ENCODE measurements at places on chromosomes 2 and 18.

- DNase-seq: no peak
Observed at GRCh38 chr2:15069149-15069548, 436.6 kb downstream of the LRATD1 start.

DNA sequence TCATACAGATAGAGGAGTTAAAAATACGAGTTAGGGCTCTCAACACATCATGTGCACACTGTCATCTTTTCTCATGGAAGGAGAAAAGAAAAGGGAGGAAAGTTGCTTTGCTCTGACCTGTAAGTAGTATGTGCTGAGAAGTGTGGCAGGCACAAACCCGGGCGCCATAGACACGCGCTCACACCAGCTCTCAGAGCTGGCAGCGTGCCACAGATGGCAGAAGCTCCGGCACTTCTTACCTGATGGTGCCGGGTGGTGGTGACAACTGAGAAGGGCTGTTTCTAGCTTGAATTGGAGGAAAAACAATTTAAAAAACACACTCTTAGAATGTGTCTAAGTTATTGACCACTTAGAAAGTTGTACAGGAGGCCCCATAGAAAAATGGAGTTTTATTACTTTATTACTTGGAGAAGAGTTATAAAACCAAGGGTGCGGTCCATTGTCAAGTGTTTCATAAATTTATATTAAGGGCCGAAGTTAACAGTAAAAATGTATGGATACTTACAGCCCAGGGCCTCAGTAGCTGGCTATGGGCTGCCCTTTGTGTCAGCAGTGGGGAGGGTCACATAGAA, 92.2 kb downstream of the DPP4 start:
- no peak for DNase-seq

- no peak for DNase-seq
Observed at GRCh38 chr2:25250331-25251070, 82.1 kb upstream of the POMC start.

DNA sequence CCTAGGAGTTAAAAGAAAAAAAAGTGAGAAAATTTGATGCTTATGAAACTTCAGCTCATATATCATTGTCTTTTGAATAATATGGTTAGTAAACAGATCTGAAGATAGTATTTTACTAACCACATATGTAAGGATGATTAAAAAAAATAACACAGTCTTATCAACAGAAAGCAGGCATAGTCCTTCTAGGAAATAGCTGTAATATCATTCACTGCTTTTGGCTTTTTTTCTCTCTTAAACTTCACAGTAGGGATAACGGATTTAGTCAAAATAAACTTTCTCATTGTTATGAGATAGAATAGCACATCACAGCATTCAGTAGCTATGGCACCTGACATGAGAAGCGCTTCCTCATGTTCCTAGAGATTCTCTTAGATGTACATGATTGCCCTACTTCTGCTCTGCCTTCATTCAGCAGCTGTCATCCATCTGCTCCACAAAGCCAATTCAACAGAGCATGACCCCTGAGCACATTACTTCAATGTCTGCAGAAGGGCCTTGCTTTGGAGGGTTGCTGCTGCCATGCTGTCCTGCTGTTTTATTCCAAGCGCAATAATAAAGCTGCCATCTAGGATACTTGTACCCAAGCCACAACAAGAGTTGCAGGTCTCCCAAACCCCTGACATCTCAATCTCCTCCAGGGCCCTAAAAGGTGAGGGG, 67.0 kb downstream of the TTC21B start:
- DNase-seq: no peak

DNA sequence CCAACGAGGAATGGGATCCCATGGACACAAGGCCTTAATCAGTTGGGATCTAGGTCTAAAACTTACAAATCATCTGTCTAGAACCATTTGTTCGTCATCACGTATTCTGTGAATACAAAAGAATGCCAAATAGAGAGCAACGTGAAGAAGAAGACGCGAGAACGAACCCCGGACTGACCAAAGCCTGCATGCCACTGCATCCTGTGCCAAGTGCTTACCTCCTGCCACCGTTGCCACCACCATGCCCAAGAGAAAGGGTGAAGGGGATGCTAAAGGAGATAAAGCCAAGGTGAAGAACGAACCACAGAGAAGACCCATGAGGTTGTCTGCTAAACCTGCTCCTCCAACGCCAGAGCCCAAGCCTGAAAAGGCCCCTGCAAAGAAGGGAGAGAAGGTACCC, 30.2 kb downstream of the ITSN2 start:
- no peak for DNase-seq

DNA sequence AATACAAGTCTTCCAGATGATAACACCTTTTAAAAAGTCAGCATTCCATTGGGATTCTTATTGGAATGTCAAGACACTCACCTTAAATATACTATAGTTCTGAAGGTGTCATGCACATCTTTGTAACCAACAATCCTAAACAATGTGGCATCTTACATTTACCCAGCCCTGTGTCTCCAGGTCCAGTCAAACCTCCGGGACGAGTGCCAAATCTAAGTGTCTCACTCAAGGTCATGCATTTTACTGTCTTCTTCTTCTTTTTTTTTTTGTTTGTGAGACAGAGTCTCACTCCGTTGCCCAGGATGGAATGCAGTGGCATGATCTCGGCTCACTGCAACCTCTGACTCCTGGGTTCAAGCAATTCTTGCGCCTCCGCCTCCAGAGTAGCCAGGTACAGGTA, 206.9 kb upstream of the FAM98A start:
- no peak for DNase-seq

GRCh38 chr2:201320257-201320656, 36.9 kb downstream of the FLACC1 start:
- DNase-seq: no peak

- DNase-seq: no peak
Observed at GRCh38 chr2:26459991-26460612, 17.8 kb downstream of the OTOF start.

- DNase-seq: no peak
Observed at GRCh38 chr2:105396254-105397024, 2.4 kb downstream of the FHL2 start.

GRCh38 chr18:41134426-41134825, 820.6 kb upstream of the PIK3C3 start:
- DNase-seq: no peak

DNA sequence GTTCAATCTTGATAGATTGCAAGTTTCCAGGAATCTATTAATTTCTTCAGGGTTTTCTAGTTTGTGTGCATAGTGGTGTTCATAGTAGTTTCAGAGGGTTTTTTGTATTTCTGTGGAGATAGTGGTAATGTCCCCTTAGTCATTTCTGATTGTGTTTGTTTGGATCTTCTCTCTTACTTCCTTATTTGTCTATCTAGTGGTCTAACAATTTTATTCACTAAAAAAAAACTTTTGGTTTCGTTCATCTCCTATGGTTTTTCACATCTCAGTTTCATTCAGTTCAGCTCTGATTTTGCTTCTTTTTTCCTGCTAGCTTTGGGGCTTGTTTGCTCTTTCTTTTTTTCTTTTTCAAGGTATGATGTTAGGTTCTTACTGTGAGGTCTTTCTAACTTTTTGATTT, 94.5 kb downstream of the SNTG2 start:
- DNase-seq: no peak

DNA sequence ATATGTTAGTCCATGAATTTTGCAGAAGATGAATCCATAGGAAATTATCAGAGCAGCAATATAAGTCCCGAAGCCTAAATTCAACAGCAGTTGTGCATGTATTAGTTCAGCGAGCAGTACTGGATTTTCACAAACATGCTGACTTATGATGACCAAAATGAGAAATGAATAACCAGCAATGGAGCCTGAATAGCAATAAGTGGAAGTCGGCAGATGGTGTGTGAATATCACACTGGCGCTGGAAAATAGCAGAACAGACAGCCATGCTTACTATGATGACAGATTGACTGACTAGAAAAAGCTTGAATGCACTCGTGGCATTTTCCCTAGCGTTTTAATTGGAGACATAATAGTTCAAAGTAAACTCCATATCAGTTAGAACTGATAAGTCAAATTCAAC, 1114.5 kb downstream of the DSC3 start:
- DNase-seq: no peak

DNA sequence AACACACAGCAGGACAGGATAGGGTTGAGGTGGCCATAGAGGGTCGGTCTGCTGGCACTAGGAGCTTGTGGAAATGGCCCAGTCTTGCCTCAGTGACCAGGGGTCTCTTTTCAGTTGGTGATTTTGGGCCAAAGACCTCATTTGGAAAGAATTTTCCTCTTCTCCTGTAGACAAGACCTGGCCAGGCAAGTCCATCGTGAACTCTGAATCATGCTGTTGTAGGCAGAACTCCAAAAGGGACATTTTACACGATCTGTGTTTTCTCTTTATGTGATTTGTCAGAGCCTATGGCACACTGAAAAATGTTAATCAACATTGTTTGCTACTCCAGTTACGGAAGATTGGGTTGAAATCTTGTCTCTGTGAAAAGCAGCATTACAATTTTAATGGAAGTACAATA, 126.1 kb upstream of the PXDN start:
- no peak for DNase-seq

DNA sequence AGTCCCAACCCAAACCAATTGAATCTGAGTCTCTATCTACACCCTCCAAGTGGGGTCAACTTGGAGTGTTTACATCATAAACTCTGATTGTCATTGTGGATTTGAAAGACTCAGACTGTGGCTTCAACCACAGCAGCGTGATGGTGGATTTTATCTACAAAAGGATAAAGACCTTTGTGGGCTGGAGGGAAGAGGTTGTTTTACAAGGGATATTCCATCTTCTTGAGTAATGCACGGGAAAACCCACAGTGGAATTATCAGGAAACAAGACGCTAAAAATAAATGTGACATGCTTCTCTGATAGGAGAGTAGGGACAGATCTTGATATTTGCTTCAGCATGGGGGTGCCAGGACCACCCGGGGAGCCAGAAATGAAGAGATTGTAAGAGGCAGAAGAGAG, 93.5 kb downstream of the LPIN1 start:
- no peak for DNase-seq

DNA sequence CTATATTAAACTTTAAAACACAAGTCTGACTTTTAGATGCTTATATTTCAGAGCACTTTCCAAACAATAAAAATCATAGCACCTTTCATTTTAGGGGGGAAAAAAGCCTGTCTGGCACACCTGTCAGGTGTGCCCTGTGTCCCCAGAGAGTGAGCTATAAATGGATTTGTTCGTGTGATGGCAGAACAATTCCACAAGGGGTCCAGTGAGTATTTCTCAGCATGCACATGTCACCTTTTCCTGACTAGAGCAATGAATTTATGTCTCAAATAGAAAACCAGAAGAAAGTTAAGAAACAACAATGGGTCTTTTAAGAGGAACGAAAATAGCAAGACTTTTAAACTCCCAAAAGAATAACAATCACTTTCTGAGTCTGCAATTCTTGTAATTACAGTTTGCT, 55.9 kb downstream of the ACVR1C start:
- DNase-seq: no peak

DNA sequence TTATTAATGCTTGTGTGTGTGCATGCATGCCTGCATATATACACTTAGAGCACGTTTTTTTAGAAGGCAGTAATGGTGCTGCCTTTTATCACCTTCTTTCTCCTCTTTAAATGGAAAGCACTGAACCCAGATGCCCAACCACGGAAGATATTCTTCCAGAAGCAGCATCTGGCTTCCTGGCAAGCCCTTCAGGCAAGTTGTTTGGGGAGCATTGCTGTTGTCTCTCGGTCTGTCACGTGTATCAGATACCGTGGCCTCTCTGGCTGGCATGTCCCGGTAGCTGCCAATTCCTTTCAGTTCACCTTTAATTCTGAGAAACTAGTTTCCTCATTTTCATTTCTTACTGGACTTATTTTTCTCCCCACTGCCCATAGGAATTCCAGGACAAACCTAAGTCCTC, 587.8 kb downstream of the ARHGAP15 start:
- DNase-seq: no peak

DNA sequence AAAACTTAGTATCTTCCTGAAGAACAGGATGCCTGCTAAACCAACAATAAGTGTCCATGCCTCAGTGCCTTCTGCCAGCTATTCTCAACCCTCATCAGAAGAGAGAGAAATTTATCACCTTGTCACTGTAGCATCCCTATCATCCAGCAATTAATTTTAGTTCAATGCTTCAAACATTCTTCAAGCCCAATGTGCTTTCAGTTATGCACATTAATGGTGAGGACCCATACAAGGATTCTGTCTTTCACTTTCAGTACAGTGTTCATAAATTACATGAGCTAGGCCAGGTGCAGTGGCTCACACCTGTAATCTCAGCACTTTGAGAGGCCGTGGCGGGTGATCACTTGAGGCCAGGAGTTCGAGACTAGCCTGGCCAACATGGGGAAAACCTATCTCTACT, 47.0 kb upstream of the MSH6 start:
- no peak for DNase-seq

GRCh38 chr2:121969166-121969565, 213.7 kb downstream of the TSN start:
- no peak for DNase-seq

GRCh38 chr2:240686460-240686859, 3.8 kb upstream of the AQP12B start:
- DNase-seq: no peak

DNA sequence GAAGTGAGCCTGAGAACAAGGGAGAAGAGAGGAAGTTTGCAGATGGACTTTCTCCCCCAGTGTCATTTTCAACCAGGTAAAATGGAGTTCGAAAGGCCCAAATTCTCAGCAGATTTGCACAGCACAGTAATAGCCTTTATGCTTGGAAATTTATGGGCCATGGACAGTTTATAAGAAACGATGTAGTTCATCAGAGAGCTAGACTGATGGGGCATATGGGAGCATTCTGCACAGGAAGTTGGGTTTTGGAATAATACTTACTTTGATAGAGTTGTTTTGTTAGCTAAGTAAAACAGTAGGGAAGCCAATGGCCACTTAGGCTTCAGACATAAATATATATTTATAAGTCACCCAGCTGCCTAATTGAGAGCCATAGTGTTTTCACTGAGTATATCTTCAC, 169.4 kb downstream of the MEIS1 start:
- DNase-seq: no peak

- no peak for DNase-seq
Observed at GRCh38 chr2:120589771-120590608, 145.7 kb upstream of the GLI2 start.

DNA sequence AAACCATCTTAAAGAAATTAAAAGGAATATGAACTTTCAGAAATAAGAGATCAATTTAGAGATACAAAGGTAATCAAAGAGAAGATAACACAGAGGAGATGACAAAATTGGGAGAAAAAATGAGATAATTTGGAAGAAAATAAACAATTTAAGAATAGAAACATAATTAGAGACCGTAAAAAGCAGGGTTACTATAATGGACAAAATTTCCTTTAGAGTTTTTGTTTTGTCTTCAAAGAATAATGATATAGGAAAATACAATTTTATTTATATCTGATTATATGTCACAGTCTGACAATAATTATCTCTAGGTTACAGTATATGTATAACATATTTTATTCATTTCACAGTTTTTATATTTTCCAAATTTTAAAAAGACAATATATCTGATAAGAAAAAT, 716.4 kb upstream of the ZNF804A start:
- no peak for DNase-seq

DNA sequence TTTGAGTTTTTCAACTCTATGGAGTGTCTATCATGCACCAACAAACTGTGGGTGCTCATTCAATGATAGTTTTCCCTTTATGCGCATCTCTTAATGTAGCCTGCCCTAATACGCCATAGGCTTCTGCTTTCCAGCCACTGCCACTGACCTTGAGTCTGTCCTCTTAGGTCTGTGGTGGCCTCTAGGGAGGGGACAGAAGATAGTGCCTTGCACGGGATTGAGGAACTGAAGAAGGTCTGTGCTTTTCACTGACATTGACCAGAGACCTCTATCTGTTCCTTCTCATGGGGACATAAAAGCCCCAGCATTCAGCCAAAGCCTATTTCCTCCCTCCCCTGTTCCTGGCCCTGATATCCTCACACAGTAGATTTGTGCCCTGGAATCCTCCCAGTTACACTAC, 2.3 kb downstream of the GCKR start:
- DNase-seq: no peak
